ENCODE measurements at places on chromosomes 2 and 18.
A peak's percentile ranks its signal among the peaks of the same experiment; 100 is the strongest.

- peak; percentile 33 for DNase-seq
Measured at GRCh38 chr18:37514953-37515352, 50.6 kb downstream of the CELF4 start.

- DNase-seq, result no peak
Measured at GRCh38 chr2:229937537-229937936, 15.2 kb downstream of the FBXO36 start.

GRCh38 chr18:36461551-36461987 is 164.1 kb downstream of the FHOD3 start:
- no peak for DNase-seq

DNA sequence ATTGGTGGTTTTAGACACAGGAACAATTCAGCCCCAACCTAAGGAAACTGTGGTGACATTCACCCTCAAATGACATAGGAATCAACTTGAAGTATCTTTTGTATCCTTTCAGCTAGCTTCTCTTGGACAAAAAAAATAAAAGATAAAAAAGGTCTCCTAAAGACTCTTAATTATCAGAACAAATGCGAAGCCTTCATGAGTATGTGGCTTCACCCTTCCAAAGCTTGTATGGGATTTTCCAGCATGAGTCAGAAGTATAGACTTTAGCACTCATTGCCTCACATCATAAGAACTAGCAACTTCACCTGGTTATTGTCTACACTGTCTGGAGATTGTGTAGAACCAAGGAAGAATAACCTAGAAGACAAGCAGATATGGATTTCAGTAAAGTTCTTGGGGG is 135.4 kb downstream of the LAMA3 start:
- no peak for DNase-seq

GRCh38 chr18:23626451-23627279 is 36.0 kb downstream of the ANKRD29 start:
- DNase-seq, result no peak

- DNase-seq, result no peak
Measured at GRCh38 chr18:14922965-14923565, 175.1 kb downstream of the ANKRD30B start.

- peak; percentile 50 for DNase-seq
Measured at GRCh38 chr18:12420821-12421421, 13.2 kb downstream of the PRELID3A start.
